ENCODE measurements at places on chromosomes 11 and 22.
A peak's percentile ranks its signal among the peaks of the same experiment; 100 is the strongest.

DNA sequence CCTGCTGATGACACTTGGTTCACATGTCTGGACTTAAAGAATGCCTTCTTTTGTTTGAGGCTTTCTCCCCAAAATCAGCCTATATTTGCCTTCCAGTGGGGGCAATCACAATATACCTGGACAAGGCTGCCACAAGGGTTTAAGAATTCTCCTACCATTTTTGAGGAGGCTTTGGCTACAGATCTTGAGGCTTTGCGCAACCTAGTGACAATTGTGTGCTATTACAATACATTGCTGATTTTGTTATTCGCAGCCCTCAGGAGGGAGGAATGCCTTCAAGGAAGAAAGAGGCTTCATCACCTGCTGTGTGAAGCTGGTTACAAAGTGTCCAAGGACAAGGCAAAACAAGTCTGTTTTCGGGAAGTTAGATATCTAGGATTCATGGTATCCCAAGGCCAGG is 50.8 kb upstream of the OR4C15 start:
- no peak for DNase-seq

DNA sequence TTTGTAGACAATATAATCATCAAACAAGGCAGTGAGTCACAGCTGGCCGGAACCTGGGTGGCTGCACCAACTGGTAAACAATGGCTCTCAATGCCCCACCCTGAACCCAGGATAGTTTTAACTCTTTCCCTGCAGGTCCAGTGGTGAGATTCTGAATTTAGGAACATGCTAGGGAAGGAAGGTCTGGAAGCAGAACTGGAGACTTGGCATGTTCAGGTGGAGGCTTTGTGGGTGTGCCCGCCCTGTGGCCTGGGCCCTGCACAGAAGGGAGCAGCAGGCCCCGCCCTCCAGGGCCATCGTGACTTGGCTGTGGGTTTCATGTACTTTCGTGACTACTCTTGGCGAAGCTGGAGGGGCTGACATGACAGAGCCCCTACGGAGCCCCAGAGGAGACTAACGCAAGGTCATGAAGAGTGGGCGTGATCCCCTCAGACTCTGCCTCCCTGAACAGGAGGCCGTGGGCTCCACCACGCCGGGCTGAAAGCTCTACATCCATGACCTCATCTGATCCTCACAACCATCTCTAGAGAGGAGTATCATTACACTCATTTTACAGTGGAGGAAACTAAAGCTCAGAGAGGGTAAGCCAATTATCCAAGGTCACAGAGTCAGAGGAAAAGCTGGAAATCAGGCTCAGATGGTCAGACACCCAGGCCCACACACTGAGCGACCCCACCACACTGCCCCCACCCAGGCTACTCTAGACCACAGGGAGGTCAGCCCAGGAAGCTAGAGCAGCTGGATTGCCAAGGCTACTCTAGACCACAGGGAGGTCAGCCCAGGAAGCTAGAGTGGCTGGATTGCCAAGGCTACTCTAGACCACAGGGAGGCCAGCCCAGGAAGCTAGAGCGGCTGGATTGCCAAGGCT is 27.3 kb downstream of the MAFF start:
- DNase-seq: peak; percentile 52

DNA sequence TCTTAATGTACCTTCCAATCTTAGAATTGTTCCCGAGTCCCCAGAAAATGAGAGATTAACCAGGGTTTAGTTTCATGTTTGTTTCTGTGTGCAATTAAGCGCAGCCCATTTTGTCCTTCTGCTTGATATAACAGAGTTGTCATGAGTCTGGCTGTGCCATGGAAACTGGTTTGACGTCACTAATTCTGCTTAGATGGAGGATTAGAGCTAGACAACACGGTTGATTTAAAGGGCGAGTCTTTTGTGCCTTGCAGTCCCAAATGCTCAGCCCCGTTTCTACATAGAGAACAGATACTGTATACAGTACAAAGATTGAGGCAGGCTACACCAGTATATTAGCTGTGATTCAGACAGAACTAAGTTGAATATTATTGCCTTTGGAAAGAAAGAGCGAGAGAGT is 45.5 kb upstream of the ALKBH3 start:
- DNase-seq: no peak

DNA sequence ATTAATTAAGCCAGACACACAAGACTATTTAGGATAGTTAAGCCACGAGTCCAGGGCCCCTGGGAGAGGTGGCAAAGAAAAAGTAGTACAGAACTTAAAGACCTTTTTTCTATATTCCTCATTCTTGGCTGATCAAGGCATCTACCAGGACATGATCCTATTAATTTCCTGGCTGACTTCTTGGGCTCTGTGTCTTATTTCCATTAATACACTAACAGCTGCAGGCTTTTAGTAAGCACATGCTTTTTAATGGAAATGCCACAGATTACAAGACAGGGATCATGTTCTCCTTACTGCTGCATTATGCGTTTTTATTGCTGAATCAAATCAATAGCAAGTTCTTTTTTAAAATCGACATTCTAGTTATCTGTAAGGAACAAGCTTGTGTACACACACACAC is 35.2 kb downstream of the BTG4 start:
- no peak for DNase-seq

GRCh38 chr11:36412781-36413383 is 97.2 kb downstream of the TRAF6 start:
- no peak for DNase-seq

DNA sequence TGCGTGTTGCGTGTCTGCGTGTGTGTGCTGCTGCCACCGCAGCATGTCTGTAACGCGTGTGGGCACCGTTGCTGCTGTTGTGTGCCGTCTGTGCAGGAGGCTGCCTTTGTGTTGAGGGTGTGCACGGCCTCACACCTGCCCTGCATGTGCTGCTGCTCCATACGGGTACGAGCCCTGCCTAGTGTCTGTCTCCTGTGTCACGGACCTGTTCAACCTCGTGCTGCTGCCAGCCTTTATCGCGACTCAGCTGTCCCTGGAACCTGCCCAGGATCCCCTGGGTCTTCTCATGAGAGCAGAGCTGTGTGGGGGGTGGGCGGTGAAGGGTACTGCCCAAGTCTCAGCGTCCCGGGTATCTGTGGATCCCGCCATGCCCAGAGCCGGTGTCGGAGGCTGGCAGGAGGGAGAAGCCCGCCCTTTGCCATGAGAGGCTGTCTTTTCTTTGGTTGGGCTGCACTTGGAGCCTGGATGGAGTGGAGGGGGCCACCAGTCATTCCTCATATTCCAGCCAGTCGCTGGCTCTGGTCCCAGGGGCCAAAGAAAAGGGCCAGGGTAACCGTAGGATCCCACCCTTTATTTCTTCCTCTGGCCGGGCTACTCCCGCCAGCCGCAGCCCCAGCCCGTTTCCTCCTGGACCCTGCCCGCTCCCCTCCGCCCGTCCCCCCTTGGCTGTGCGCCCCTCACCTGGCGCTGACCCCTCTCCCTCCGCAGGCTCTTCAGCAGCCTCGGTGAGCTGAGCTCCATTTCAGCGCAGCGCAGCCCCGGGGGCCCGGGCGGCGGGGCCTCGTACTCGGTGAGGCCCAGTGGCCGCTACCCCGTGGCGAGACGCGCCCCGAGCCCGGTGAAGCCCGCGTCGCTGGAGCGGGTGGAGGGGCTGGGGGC is 7.8 kb upstream of the ACR start:
- no peak for DNase-seq

DNA sequence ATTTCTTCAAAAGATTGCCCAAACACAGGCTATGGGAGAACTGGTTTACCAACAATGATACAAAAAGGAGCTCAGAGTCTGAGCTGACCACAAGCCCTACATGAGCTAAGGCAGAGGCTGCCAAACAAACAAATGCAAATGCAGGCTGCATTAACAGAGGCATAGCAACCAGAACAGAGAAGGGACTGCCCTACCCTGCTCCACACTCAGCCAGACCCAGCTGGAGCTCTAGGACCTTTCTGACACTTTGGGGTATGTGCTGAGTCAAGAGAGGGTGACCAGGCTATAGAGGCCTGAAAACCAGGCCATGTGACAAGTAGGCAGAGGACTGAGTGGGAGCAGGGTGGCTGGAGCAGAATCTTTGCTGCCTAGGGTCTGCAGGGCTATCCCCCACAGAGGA is 17.8 kb upstream of the P2RY2 start:
- DNase-seq: no peak

DNA sequence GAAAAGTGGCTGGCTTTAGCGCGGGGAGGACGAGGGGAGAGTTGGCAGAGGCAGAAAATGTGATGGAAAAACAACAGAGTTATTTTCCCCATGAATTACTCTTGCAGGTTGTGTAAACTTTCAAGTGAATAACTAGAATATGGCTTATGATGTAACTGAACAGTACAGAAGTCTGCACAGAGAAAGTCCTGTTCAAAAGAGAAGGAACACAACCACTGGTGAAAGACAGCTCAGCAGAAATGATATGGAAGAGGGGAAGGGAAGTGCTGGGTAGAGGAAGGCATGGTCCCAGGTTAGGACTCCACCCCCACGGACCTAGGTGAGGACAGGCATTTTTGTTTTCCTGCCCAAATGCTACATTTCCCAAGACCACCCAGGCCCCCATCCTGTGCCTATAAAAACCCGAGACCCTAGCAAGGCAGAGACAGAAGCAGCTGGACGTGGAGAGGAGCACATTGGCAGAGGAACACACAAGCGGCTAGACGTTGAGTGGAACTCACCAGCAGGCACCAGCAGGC is 77.7 kb downstream of the MAML2 start:
- no peak for DNase-seq

- DNase-seq: no peak
Measured at GRCh38 chr11:27409742-27410141, 46.7 kb upstream of the CCDC34 start.

- no peak for DNase-seq
Measured at GRCh38 chr11:114282488-114282887, 13.7 kb upstream of the NNMT start.

DNA sequence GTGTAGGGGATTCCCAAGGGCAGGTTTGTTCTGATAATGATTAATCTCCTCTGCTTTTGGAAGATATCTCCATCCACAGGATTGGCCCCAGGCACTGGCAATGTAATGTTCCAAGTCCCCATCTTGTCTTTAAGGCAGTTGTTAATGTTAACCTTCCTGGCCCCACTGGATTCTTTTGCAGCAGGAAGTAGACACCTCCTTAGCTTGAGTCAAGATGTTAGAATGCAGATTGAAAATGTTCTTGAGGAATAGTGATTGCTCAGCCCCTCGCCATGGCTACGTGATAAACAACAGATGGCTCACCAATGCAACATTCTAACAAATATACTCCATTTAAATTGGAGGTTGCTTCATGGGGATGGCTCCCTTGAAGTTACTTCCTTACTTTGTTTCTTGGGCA is 7.3 kb downstream of the HEPHL1 start:
- DNase-seq: no peak

- no peak for DNase-seq
Measured at GRCh38 chr11:5265832-5266231, 3.9 kb downstream of the HBE1 start.

- no peak for DNase-seq
Measured at GRCh38 chr11:47366020-47366490, 12.3 kb downstream of the SPI1 start.

DNA sequence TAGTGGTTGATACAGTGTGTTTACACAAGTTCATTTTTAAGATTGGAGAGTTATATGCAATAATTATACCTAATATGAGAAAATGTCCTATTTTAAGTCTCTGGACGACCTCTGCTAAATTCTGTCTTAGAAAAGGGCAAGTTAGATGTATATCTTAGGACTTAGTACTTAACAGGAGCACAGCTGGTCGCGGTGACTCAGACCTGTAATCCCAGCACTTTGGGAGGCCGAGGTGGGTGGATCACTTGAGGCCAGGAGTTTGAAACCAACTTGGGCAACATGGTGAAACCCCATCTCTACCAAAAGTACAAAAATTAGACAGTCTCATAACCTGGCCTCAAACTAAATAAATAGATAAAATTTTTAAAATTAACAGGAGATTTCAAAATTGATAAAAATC is 27.2 kb downstream of the BSX start:
- DNase-seq: no peak

- no peak for DNase-seq
Measured at GRCh38 chr22:32331236-32331917, 26.3 kb upstream of the RFPL3 start.

DNA sequence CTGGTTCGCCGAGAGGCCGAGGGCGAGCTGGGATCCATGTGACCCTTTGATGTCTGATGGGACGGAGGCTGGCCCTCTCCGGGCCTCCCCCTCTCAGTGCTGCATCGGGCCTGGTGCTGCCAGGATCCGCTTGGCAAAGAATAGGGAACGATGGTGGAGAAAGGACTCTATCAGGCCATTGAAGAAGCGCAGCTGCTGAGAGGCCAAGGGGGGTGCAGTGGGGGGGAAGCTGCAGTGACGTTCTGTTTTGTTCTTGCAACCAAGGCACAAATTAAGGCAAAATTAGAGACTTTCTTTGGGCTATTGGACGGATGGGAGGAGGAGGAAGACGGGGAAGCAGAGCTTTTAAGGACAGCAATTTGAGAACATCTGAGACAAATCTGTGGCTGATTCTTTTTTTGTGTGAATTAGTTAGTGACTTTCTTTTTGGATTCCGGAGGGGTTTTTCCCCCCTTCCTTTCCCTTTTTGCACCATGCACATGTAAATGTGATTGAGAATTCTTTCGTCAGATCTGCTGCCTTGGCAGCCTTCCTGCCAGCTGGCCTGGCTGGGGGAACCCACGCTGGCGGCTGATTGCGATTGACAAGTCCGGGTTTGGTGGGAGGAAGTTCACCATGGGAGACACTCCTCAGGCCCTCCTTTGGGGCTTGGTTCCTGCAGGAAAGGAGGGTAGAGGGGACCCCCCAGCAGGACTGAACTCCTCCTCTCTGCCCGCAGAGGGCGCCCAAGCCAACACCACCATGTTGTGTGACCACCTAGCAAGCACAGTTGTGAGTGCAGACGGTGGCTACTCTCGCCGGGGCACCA is 214.6 kb downstream of the NTM start:
- no peak for DNase-seq

DNA sequence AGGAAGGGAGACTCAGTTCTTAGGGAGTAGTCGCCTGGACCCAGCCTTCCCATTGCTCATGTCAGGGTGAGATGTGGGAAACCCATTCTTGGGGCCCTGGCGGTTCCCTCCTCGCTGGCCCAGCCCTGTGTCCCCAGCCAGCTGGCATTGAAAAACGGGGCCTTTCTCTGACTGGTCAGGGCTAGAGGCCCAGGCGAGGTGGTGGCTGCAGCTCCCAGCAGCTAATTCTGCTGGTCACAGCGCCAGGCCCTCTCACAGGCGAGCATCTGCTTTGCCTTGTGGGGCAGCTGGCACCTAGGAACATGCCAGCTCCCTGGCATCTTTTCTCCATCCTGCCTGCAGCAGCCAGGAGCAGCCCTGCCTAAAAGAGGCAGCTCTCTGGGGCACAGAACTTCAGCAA is 20.1 kb downstream of the TSPAN18 start:
- DNase-seq: no peak

GRCh38 chr11:4086575-4087353 is 7.8 kb upstream of the RRM1 start:
- DNase-seq: no peak

All from H54 (cell line).